ENCODE measurements at places on chromosomes 6 and 20.

- DNase-seq: no peak
These were observed 9.1 kb upstream of the BPIFA2 start for GRCh38 chr20:33158637-33159385.

DNA sequence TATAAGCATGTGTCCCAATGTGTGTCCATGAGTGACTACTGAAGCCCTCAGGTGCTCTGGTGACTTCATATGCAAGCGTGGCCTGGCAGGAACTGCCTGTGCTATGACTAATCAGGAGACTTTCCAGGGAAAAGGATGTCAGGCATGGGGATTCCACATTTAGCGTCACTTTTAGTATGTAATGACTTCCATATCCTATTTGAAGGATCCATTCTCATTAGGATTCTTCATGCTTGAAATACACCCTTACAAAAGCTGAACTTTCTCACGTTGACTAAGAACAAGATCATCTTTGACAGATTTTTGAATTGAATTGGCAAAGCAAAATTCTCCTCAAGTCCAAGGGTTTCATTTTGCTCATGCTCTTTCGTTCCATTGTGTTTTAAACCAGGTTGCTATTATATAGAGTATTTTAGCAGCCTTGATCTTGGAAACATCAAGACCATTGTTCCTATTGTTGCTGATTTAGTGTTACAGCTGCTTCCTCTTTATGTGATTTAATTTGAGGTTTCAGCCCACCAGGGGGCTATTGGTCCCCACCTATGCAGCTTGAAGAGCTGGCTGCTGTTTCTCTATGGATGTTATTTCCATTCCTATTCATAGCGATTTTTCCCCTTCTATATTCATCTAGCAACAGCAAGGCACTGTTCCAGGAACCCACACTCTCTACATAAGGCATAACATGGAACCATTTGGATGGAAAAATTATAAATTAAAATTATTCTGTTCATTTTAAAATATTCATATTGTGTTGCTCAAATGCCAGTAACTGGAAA, 418.6 kb downstream of the CDKAL1 start:
- DNase-seq: no peak

- DNase-seq: no peak
These were observed 78.4 kb downstream of the LIN28B start for GRCh38 chr6:105035299-105035698.

GRCh38 chr6:71294121-71294523, 5.5 kb downstream of the OGFRL1 start:
- no peak for DNase-seq

DNA sequence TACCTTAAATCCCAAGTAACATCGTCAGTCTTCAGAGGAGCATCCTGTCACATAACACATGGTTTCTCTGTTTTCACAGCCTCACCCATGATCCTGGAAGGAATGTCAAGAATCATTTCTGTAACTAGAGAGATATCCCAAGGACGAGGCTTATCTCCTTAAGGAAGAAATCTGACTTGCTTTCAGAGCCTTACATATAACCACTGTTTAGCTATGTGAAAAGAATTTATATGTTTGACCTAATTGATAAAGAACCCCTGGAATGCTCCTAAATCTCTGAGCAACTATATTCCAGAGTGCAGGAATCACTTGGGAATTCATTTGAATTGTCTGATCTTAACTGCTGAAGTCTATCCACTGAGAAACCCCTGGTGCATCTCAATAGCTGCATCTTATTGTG, 243.1 kb downstream of the ALDH8A1 start:
- no peak for DNase-seq

GRCh38 chr6:150627585-150628025, 27.9 kb downstream of the PLEKHG1 start:
- no peak for DNase-seq

- DNase-seq: no peak
These were observed 20.8 kb downstream of the TBC1D7 start for GRCh38 chr6:13307508-13307995.

GRCh38 chr20:3818155-3819151, 1.9 kb upstream of the AP5S1 start:
- DNase-seq: no peak

- no peak for DNase-seq
These were observed 8.5 kb downstream of the JARID2 start for GRCh38 chr6:15254070-15254975.

- no peak for DNase-seq
These were observed 21.0 kb upstream of the LAMA4 start for GRCh38 chr6:112275365-112275764.

- no peak for DNase-seq
These were observed 70.9 kb downstream of the CD40 start for GRCh38 chr20:46188866-46189541.

GRCh38 chr6:41424370-41425058, 89.1 kb downstream of the NCR2 start:
- peak; percentile 61 for DNase-seq

- no peak for DNase-seq
These were observed 123.5 kb upstream of the CST7 start for GRCh38 chr20:24825591-24825990.

DNA sequence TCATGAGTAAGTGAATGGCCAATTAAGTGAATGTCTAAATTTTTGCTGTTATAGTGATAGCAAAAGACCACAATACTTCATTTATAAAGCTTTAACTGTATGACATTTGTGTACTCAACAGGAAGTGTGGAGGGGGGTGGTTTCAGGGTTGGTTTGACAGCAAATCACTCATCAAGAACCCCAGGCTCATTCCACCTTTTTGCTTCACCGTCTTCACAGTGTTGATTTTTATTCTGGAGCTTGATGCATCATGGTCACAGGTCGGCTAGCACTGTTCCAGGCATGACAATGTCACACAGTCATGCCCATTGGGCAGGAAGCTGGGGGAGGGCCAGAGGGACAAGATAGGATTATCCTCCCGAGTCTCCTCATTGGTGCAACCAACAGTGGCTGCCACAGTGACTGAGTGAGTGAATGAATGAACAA, 75.0 kb downstream of the MDGA1 start:
- no peak for DNase-seq

DNA sequence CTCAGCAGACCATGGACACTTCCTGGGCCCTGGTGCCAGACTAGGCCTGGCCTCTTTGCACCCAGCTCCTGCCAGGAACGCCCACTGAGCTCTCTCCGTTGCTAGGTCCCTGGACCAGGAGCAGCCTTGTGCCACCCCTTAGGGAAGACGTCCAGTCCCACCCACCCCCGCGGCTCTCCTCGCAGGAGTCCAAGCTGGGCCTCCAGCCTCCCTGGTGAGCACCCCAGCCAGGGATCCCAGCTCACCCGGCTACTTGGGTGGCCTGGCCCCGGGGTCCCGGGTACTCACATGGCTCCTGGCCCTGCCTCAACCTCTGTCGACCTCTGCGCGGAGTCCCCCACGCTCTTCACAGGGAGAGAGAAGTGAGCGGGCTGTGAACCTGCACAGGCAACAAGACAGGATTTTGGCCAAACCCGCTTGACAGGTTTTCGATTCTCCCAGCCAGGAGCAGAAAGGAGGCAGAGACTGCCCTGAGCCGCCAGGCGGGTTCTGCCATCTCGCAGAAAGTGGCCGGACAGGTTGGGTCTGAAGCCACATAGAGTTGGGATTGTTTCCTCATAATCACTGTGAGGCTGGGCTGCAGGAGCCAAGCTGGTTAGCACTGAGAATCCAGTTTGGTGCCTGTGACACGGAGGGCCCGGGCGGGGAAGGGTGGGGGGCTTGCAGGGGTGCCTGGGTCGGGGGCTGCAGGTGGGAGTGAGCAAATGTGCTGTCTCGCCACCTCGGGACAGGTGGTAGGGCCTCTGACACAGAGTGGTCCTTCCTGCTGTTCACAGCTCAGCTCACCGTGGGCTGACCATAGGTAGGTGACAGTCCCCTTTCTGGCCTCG, at the start of gene RBBP8NL:
Gene RBBP8NL (minus strand): TSS at position 368 of the 830 bp plus-strand sequence. CDS start 7,892 bp downstream, outside the sequence.
- no peak for DNase-seq

DNA sequence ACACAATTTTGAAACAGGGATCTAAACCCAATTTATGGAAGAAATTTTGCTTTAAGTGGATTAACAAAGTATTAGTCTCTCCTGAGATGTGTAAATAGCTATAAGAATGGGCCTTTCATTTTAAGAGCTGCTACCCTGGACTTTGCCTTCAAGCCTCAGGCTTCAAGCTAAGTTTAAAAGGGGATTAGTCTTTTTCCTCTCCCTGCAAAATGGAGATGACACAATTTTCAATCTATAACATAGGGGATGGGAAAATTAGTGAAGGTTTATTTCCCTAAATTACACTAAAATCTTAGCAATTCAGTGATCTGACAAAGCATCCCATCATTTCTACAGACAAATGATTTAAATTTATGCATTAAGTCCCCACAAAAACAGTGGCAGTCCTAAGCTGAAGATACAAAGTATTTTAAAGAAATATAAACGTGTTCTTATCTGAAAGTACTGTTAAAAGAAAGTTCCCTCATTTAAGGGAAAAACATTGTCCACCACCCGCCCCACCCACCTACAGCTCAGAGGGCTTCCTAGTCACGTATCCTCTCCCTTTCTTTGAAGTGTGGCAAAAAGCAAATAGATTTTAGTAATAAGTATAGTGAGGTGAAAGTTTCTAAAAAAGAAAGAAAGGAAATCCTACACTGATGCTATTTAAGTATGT, 14.5 kb downstream of the ARHGAP18 start:
- DNase-seq: no peak

DNA sequence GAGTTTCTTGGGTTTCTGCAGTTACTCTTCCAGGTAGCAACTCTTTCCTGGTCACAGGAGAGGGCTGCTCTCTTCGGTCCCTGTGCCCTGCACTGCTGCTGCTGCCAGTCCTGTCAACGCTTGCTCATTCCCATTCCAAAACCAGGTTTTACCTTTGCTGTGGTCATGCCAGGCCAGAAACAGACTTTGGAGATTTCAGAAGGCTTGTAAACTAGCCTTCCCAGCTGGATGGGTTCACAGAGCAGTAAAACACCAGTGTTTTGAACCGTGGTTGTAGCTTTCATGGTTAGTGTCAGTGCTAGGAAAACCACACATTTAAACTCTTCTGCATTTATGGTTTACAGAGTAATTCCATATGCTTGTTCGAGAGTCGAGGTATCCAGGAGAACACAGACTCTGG, 16.2 kb downstream of the ARFGEF2 start:
- no peak for DNase-seq

DNA sequence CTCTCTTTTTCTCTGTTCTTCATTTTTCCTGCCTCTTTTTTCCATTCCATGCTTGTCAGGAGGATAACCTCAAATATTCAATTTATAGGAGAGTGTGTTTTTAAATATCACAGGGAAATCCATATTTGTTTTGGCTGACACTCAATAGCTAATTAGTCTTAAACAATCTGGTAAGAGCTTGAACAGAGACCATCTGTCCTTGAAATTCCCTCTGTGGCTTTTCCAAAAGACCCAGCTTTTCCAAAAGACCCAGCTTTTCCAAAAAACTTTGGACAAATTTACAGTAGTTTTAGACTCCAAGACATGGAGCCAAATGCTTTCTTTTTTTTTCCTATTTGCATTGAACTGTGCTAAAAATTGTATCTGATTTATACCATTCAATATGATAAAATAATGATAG, 127.4 kb upstream of the FAM83B start:
- no peak for DNase-seq

DNA sequence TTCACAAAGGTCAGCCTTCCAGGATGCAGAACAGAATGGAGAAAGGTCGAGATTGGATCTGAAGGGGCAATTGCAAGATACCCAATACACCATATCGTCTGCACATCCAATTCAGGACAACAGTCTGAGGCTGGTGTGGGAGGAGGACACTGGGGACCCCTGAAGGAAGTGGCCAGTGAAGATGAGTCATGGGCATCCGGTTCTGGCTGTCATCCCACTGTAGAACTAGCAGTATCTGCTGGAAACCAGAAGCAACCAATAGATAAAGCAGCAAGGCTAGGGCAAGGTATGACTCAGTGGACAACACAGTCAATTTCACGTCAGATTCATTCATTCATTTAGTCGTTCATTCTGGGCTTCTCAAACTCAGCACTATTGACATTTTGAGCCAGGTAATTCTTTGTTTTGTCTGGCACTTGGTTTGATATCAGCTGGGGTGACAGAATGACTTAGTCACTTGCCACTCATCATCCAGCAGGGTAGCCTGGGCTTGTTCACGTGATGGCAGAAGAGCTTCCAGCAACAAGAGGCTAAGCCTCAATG, 30.3 kb upstream of the SHLD1 start:
- no peak for DNase-seq

DNA sequence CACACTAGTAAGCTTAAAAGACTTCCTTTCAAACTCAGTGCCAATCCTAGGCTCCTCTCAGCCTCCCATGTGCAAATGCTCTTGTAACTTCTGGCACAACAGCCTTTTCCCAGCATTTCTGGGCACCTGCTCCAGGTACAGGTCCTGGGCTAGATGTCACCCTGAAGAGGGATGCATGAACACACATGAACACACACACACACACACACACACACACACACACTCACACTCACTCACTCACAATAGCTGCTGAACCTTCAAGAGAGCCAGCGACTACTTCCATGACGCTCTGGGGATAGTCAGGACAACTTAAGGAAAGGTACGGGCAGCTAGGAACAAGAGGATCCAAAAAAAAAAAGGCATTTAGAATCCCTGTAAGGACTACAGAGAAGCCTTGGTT, 122.8 kb downstream of the INSM1 start:
- DNase-seq: no peak

- DNase-seq: no peak
These were observed 214.5 kb downstream of the TSHZ2 start for GRCh38 chr20:53186635-53187034.

- DNase-seq: no peak
These were observed 200.5 kb downstream of the SMOC2 start for GRCh38 chr6:168641446-168641845.

DNA sequence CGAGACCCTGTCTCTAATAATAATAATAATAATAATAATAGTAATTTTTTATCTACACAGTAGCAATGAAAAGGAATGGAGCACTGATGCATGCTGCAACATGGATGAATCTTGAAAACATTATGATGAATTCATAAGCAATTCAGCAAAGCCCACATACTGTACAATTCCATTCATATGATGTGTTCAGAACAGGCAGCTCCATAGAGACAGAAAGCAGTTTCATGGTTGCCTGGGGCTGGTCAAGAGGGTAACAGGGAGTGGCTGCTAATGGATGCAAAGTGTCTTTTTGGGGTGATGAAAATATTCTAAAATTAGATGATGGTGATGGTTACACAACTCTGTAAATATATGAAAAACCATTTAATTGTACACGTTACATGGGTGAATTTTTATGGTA, 43.6 kb downstream of the SLC24A3 start:
- DNase-seq: no peak
